ENCODE measurements at places on chromosomes 2 and 18.

DNA sequence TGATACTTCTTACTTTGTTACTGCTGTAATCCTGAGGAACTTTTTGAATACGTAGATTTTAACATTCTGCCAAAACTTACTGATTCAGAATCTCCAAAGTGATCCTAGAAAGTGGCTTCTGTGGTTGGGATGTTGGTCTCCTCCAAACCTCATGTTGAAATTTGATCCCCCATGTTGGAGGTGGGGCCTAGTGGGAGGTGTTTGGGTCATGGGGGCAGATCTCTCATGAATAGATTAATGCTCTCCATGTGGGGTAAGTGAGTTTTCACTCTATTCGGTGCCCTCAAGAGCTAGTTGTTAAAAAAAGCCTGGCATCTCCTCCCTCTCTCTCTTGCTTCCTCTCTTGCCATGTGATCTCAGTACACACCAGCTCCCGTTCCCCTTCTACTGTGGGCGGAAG is 329.9 kb downstream of the HRH4 start:
- DNase-seq = no peak

GRCh38 chr2:107036293-107036692 is 150.3 kb upstream of the ST6GAL2 start:
- DNase-seq = no peak

GRCh38 chr2:159938395-159938794 is 124.0 kb downstream of the PLA2R1 start:
- DNase-seq = no peak

- no peak for DNase-seq
Measured at GRCh38 chr2:126766969-126767296, 111.0 kb downstream of the GYPC start.

DNA sequence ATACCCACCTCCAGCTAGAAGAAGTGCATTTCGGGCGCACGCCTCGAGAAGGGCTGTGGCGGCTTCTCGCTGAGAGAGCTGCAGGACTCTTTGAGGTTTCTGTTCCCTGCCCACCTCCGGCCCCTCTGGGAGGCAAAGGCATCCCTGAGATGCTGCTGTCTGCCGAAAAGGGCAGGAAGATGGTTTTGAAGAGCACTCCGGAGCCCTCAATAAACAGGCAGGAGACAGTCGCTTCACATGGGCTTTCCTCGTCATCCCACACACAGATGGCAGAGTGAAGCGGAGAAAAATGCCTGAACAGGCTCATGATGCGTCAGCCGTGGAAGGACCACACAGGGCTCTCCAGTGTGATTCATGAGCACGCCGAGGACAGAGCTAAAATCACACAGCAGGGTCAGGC is 25.4 kb upstream of the GLI2 start:
- DNase-seq = no peak

- no peak for DNase-seq
Measured at GRCh38 chr18:46555213-46555612, 101.8 kb downstream of the LOXHD1 start.

GRCh38 chr18:39960550-39960949 is 1994.5 kb upstream of the PIK3C3 start:
- no peak for DNase-seq

DNA sequence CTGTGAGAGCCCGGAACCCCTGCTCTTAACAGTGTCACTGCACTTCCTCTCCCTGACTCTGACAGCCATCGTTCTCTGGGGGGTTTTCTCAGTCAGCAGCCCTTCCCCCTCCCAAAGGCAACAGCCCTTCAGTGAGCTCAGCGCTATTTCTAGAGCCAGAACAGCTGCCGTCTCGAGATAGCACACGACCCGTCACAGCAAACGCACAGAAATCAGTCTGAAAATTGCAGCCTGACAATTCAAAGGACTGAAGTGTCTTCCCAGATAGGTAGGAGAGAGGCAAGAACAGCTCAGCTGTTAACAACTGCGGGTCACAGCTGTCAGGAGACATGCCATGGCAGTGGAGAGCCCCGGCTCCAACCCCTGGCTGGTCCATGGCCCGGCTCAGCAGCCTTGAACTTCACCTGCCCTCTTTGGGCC is 45.4 kb downstream of the ST8SIA5 start:
- no peak for DNase-seq

DNA sequence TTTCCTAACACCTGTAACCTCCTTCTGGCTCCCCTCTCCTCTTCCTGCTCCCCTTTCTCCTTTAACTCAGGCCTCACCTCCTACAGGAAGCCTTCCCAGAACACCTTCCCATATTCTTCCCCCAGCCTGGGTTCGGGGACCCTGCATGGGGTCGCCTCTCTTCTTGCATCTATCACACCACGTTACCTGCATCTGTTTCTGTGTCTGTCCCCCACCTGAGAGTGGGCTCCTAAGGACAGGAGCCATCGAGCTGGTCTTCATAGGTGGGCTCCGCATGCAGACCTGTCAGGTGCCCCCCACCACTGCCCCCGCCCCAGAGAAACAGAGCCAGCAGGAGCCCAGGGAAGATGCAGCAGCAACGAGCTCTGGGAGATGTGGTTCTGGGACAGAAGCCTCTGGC is 123.2 kb upstream of the GLI2 start:
- DNase-seq = no peak

GRCh38 chr2:67221266-67221665 is 175.9 kb upstream of the ETAA1 start:
- DNase-seq = no peak

DNA sequence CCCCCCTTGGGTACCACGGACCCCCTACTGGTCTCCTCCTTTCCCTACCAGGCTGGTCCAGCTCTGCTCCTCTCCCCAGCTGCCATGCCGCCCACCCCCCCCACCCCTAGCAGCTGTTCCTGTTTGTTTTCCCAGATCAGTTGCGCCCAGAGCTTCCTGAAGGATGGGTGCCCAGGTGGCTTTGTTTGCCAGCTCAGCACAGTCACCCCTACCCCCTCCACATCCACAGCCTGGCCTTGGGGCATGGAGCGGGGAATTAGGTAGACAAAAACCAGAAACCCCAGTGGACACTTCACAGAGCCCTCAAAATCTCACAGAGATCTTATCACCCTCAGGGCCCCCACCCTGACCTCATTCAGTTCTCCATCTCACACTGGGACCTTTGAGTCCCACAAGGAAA is 3.7 kb upstream of the CRYBA2 start:
- DNase-seq = no peak

DNA sequence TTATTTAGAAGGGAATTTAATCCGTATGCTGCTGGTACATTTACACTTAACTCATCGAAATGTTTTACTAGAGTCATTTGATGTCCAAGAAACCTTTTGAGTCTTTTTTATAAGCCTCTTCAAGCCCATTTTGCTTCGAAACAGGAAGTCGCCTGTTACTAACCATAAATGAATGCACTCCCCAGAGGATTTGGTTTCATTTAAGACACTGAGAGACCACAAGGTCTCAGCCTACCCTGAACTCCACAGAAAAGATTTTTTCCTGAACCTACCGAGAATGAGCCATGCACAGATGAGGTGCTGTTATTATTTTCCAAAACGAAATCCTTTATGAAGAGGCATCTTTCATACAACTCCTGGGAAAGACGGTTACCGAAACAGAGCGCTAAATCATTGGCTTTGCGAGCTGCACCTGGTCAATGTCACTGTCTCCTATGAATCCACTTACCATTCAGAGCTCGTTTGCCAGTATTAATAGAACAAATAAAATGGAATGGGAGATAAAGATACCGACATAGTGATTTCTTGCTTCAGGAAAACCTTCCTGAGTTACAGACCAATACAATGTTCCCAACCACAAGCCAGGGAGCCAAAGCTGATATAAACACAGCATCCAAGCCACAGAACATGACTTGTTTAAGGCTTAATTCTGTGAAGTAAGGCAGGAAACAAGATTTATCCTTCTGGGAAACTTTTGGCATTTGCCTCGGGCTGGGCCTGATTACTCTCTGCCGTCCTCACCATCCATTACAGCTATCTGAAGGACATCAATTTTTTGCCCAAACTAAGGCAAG is 382.1 kb downstream of the OSR1 start:
- DNase-seq = no peak

DNA sequence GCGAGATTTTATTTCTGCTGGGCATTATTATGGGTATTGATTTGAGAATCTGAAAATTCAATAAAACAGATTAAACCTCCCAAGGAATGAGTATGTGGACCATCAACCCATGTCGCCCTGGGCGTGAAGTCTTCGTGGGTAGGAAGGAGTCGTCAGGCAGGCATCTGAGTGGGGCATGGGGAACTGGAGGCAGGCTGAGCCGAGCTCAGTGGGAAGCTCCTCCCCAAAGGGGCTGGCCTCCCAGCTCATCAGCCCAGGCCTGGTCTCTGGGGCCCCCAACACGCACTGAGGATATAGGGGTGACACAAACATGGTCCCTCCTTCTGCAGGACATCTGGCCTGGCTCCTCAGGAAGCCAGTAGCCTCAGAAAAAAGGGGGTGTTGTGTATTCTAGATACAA is 265.2 kb downstream of the TFCP2L1 start:
- no peak for DNase-seq
